GM13976 (cell line): ENCODE measurements at places on chromosomes 11 and 22.

GRCh38 chr11:32953700-32954099 lies 61.1 kb downstream of the QSER1 start:
- no peak for DNase-seq

GRCh38 chr11:64378335-64378880 lies 19.4 kb downstream of the RPS6KA4 start:
- no peak for DNase-seq

DNA sequence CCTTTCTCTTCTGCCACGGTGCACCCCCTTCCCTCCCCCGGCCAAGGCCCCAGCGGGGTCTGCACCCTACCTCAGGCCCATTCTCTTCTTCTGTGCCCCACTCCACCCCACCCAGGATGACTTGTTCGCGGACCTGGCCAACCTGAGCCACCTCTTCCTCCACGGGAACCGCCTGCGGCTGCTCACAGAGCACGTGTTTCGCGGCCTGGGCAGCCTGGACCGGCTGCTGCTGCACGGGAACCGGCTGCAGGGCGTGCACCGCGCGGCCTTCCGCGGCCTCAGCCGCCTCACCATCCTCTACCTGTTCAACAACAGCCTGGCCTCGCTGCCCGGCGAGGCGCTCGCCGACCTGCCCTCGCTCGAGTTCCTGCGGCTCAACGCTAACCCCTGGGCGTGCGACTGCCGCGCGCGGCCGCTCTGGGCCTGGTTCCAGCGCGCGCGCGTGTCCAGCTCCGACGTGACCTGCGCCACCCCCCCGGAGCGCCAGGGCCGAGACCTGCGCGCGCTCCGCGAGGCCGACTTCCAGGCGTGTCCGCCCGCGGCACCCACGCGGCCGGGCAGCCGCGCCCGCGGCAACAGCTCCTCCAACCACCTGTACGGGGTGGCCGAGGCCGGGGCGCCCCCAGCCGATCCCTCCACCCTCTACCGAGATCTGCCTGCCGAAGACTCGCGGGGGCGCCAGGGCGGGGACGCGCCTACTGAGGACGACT lies 15.9 kb downstream of the RTN4RL2 start:
- DNase-seq = peak; percentile 73

- DNase-seq = peak; percentile 83
These were observed 50.8 kb downstream of the FBLN1 start for GRCh38 chr22:45553351-45554039.

DNA sequence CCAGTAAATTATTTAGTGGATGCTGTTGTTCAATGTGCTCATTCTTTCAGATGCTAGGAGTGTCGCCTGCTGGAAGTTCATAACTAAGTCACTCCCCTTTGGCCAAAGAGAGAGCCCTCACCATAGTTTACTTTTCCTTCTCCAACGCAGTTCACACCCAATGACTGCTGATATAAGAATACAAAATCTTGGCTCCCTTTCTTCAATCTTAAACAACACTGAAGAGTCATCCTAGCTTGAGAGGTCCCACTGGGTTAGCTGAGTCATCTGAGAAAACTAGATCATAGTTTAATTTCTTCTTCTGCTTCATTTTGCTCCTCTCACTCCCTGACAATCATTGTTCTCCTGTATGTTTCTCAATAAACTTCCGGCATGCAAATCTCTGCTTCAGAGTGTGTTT lies 5.4 kb upstream of the OR52L1 start:
- DNase-seq = no peak
